ENCODE measurements at places on chromosomes 2 and 18. TPM values are rescaled to one million over a fixed set of nuclear protein-coding genes. Genes with fewer than 3 reads are reported as not detected.

GRCh38 chr2:156356014-156356754 lies 23.7 kb upstream of the NR4A2 start:
- DNase-seq, result peak; percentile 70

- peak; percentile 88 for DNase-seq
Measured at GRCh38 chr2:1675633-1676032, 68.7 kb downstream of the PXDN start.

DNA sequence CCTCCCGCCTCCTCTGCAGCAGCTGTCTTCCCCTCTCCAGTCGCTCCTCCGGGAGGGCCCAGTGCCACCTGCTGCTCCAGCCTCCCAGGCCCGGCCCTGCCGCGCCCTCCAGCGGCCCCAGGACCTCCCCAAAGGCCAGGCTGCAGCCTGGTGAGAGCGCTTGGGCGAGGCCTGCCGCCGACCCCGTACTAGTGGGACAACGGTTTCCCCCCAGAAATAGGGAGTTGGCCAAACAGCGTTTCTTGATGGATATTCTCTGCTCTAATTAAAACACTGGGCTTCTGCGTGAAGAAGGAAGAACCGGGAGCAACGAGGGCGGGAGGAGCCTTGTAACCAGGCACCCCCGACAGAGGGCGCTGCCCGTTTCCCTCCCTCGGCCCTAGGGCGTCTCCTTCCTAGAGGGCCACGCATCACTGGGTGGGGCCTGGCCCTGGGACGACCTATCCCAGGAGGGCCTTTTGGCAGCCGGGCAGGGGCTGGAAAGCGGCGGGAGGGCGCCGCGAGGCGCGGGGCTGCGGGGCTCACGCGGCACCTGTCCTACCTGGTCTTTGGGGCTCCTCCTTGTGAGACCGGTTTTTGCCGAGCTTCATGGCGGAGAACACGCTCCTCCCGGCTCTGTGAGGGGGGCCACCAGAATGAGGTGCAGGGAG lies 25.4 kb upstream of the OTOF start:
- peak; percentile 3 for DNase-seq

GRCh38 chr2:84844141-84844540 lies 36.7 kb downstream of the TRABD2A start:
- no peak for DNase-seq

The ACADL gene
- total RNA-seq, result not detected

The GCG gene
- total RNA-seq, result not detected

The AQP12B gene
- not detected for total RNA-seq

All from HFFc6 (cell line).